ENCODE measurements at places on chromosomes 4 and X.

GRCh38 chr4:131613824-131614216, 1535.3 kb upstream of the PCDH10 start:
- DNase-seq: no peak

- no peak for DNase-seq
Measured at GRCh38 chrX:132676561-132677186, 187.8 kb upstream of the MBNL3 start.

GRCh38 chr4:83490876-83491450, 6.1 kb upstream of the ABRAXAS1 start:
- peak; percentile 7 for DNase-seq

GRCh38 chrX:142186103-142186502, 19.0 kb downstream of the MAGEC2 start:
- DNase-seq: no peak

- no peak for DNase-seq
Measured at GRCh38 chr4:122930862-122931261, 8.5 kb upstream of the NUDT6 start.

GRCh38 chr4:145207934-145208333, 27.5 kb upstream of the OTUD4 start:
- DNase-seq: no peak

DNA sequence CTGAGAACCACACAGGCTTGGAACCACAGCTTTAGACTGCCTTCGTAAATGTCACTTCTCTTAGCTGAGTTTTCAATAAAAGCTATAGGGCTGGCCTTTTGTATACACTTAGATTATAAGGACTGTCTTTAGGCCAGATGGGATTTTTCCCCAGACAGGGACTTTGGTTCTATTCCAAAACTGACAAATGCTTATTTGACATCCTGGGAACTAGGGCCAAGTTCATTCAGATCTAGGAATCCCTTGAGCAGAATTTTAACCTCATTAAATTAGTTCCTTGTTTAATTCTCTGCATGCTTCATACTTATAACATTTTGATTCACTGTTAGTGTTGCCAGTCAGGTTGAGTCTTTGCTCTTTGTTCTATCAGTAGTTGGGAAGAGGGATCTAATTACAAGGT, 23.1 kb downstream of the ZRSR2 start:
- DNase-seq: no peak

DNA sequence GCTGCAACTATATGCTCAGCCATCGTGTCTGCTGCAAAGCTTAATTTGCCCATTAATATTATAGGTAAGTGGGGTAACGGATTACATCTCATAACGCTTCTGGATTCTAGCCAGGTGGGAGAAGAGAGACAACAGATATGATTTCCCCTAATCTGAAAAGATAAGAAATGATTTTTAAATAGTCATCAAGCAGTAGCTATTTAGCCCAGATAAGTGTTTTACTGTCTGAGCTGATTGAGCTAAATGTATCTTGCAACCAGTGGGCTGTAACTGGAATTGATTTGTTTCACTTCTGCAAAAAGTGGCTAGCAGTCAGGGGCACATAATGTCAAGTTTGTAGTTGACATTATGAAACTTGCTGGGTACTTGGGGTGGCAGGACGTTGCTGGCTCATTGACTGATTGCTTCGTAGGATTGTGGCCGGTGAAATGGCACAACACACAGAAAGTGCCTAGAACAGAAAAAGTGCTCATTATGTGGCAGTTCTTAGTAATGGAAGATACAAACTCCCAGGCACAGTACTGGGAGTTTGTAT, 18.5 kb downstream of the LAP3 start:
- no peak for DNase-seq

DNA sequence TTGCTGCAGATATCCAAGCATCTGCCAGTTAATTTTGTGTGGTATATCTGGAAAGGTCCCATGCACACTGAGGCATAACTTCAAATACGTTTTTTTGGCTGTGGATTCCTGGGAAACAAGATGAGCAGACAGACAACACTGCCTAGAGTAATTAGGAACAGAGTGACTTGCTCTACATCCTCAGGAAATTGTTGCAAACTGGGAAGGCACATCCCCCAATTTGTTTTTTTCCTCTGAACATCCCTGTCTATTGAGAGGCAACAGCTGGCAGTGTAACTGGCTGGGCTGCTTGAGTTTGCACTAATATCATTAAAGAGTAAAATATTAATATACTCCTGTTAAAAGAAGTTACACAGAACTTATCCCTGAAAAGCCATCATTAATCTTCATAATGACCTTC, 207.7 kb upstream of the SLIT2 start:
- no peak for DNase-seq

DNA sequence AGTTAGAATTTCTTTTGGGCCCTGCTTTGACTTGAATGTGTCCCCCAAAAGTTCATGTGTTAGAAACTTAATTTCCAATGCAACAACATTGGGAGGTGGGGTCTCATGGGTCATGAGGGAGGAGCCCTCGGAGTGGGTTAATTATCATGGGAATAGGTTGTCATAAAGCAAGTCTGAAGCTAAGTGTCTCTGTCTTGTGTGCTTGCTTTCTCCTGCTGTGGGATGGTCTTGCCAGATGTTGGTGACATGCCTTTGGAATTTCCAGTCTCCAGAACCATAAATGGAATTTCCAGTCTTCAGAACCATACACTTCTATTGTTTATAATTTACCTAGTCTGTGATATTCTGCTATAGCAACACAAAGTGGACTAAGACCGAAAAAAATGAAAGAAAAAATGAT, 71.6 kb downstream of the RASL11B start:
- DNase-seq: no peak

DNA sequence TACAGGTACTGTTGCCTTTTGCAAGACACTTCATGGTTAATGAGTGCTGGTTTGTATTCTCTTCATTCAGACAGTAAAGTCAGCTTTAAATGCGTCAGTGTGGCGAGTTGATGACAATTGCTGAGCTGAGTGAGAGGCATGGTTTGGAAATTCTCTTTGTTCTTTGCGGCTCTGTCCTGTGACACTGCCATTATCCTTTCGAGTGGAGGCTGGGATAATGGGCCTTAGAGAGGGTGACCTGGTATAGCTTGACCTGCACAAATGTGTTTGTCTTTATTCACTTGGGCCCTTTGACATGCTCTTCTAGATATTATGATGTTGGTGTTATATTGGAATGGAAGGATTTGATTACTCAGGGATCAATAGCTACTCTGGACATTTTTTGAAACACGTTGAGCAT, 208.5 kb upstream of the FAT1 start:
- no peak for DNase-seq

DNA sequence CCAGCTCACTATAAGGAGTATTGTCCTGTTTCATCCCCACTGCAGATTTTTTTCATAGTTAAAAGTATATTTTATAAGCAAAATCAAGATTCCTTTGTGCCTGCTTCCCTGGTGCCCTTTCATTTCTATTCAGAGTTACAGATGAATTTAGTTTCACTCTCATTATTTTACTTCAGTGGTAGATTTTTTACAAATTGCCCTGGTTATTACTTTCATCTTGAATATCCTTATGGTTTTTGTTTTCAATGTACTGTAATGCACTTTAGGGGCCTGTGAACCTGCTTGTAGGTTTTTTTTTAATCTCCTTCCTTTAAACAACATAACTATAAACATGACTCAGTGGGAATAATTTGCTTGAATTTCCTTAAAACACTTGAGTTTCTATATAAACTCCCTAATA, 126.8 kb downstream of the GPR143 start:
- DNase-seq: no peak

DNA sequence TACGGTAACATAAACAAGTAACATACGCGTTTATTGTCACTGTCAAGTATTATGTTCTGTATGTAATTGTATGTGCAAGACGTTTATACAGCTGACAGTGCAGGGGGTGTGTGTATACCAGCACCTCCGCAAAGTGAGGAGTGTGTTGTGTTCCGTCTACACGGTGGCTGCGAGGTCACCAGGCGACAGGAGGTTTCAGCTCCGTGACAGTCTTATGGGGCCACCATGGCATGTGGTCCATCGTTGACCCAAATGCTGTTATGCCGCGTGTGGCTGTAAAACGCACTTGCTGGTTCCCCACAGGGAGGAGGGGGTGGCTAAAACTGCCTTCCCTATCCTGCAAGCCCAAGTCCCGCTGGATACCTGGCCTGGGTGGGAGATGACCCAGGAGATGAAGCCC, 25.0 kb downstream of the NSG1 start:
- DNase-seq: no peak

DNA sequence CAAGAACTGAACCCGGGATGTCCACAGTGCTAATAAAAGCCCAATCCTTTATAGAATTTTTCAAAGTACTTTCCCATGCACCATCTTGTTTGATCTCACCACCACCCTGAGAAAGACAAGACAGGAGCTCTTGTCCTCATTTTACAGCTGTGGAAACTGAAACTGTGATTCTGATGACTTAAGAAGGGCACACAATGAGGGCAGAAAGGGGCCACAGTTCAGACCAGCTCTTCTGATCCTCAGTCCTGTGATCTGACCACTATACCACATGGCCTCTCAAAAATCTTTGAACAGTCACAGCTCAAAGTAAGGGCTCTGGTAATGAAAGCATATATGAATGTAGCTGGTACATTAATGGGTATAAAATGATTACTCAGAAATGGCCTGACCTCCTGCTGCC, 127.3 kb upstream of the CPEB2 start:
- no peak for DNase-seq

- DNase-seq: no peak
Measured at GRCh38 chrX:124085063-124085462, 123.6 kb downstream of the STAG2 start.

- DNase-seq: no peak
Measured at GRCh38 chr4:71732706-71733105, 51.2 kb downstream of the GC start.

DNA sequence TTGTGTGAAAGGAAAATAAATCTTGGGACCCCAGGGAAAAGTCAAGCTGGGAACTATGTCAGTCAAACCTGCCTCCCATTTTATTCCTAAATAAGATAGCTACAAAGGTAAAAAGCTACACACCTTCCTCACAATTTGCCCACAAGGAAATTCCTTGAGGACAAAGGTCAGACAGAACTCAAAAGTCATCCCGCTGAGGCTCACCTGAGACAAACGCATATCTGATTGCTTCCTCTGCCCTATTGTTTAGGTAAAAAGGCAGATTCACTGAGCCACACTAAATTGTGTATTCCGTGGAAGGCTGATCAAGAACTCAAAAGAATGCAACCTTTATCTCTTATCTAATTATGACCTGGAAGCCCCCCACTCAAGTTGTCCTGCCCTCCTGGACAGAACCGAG, 58.7 kb upstream of the MAML3 start:
- DNase-seq: no peak

GRCh38 chr4:75028196-75028854, 95.4 kb downstream of the PARM1 start:
- DNase-seq: no peak

- no peak for DNase-seq
Measured at GRCh38 chr4:151957153-151957552, 196.3 kb upstream of the GATB start.

All from activated CD8-positive, alpha-beta memory T cell treated with anti-CD3 and anti-CD28 coated beads for 24 hours (primary cell).